ENCODE measurements at places on chromosomes 12 and 14.

- DNase-seq = no peak
Measured at GRCh38 chr12:108455706-108456105, 59.4 kb upstream of the FICD start.

DNA sequence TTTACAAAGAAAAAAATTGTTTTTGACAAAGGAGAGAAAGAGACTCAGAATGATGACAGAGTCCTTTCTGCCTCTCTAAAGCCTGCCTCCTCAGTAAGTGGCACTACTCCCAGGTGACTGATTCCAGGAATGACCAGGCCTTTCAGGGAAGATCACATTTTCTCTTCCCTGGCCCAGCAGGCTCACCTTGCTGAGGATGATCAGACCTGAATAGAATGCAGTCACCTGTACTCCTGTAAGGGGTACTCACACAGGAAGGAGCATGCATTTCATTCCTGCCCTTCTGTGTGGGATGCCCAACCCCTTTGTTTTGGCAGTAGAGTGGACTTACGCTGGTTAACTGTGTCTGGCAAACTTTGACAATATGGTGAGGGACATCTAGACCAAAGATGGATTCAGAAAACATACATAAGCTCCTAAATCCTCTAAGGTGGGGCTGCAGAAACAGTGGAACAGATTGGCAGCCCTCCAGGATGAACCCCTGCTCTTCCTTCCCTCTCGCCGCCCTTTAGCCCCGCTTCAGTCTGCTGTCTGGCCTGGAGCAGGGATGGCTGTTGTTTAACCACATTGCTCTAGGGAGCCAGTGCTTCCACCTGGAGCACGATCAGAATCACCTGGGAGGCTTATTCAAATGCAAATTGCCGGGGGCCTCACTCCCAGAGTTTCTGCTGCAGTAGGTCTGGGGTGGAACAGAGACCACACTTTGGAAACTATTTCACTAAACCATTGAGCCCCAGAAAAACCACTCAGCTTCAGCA is 29.8 kb downstream of the ERG28 start:
- no peak for DNase-seq

DNA sequence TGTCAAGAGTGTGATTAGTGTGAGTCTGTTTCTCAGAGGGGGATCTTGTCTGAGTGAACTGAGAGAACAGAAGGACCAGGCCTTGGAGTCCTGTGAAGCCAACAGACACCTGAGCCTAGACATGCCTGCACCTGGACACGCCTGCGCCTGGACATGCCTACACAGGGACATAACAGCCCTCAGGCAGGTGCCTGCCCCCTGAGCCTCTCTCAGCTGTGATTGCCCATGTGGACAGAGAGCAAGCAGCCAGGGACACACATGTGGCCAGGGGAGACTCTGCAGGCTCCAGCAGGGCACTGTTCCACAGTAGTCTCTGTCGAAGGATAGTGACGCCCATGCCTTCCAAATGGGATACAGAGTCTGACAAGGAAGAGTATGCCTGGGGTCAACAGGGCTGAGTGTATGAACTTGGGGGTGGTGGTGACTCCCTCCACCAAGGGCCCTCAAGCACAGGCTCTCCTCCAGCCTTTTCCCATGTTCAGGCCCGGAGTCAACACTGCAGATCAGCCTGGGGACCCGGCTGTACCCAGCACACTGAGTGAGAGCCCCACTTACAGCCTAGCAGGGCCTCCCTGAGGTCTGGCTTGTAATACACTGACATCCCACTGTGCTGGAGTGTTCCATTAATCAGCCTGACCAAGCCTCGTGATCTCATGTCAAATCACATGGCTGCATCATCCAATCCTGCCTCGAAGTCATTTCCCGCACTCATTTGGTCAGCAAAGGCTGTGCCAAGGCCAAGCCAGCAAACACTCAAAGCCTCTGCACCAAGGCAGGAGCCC is 173.0 kb downstream of the CALM1 start:
- DNase-seq = no peak

DNA sequence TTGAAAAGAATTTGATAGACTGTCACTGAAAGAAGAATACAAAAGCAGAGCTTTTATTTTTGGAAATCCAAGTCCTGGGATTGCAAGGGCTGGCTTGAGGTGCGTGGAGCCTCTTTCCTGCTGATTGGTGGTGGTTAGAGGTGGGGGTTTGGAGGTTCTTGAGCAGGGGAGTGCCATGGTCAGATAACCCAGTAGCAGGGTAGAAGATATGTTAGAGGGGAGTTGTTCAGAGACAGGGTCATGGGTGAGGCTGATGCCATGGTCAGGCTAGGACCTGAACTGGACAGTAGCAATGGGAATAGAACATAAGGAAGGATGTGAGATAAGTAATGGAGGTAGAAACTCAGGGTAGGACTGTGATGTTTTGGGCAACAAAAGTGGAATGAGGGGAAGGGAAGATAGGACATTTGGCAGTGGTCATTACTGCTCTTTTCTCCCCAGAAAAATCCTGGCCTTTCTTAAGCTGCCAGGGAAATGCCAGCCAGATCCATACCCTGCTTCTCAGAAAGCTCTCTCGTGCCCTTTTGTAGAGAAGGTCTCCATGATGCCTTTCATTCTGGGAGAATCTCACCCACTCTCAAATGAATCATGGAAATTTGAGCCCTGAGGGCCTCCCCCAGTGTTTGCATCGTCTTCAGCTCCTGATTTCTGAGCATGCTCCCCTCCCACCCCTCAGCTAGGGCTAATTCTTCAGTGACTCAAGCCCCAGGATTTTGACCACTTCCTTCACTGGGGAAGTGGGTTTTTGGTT is 9.5 kb downstream of the EMP1 start:
- DNase-seq = no peak

- DNase-seq = no peak
Measured at GRCh38 chr12:47408171-47408871, 297.5 kb downstream of the RPAP3 start.

- DNase-seq = no peak
Measured at GRCh38 chr14:33567023-33567728, 383.7 kb downstream of the EGLN3 start.

- no peak for DNase-seq
Measured at GRCh38 chr14:87045246-87045645, 947.7 kb downstream of the GALC start.

DNA sequence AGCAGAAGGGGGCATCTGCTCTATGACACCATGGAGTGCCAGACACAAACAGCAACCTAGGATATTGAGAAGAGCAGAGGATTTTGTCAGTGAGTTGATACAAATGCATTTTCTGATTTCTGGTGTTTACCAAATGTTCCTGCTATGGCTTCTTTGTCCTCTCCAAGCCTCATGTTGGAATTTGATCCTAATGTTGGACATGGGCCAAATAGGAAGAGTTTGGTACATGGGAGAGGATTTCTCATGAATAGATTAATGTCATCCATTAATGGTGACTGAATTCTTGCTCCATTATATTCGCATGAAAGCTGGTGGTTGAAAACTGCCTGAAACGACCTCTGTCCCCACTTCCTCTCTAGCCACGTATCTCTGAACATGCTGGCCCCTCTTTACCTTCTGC is 1002.2 kb upstream of the FLRT2 start:
- no peak for DNase-seq

GRCh38 chr14:85198001-85198400 is 331.9 kb upstream of the FLRT2 start:
- DNase-seq = no peak

- DNase-seq = no peak
Measured at GRCh38 chr12:47808050-47808449, 11.7 kb downstream of the HDAC7 start.

DNA sequence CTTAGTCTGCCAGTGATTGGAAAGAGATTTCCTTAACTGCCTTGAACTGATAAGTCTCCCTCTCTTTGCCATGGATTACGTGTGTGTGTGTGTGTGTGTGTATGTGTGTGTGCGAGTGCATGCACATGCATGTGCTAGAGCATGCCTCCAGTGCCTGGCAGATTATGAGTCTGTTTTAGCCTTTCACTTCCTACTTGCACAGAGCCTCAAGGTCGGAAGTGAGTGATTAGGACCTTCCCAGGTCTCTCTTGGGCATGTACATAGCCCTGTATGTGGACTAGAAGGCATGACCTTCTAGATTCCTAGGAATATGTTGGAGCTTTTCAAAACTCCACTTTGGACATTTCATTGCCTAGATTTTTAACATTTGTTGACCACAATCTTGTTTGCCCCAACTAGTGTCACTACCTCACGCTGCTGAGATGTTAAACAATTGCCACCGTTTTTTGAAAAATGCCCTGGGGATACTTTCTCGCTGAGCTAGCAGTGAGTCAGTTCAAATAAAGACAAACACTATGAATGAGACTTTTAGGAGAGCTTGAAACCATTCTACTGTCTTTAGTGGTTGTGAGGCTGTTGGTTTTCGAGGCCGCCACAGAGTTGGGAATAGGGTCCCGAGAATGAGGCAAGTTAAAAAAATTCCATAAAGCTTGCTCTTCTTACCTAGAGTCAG is 28.2 kb downstream of the KIAA0586 start:
- no peak for DNase-seq

DNA sequence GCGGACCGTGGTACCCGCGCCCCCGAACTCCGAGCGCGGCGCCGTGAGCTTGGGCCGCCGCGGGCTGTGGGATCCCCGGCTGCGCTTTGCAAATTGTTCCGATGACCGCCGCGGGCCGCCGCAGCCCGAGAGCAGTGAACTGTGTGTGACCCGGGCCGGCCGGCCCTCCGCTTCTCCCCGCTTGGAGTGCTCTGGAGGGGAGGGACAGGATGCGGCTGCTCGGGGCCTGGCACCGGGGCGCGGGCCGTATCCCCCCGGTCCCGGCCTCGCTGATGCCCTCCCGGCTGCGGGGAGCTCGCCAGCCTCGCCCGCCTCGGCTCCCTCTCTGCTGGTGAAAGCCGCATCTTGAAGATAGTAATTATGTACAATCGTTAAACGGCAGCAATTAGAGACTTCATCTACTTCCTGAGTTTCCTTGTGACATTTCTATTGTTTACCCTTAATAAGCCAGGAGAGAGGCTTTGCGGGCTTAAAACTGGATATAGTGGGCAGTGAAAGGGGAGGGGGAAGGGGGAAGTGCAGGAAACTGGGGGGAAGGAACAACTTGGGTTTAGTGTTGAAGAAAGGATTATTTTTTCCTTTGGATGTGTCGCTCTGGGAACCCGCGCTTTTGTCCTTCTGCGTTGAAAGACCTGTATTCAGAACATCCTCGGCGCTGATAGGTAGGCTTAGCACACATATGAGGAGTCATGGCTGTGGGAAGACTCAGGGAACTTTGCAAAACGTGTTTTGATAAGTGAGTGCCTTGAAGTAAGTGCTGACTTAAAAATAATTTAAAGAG is 1.2 kb downstream of the PELI2 start:
- peak; percentile 39 for DNase-seq

All from neuronal stem cell (in vitro differentiated cells).